CD4-positive, alpha-beta T cell treated with Interleukin-4 for 4 hours (primary cell): ENCODE measurements at places on chromosomes 11 and 22.

DNA sequence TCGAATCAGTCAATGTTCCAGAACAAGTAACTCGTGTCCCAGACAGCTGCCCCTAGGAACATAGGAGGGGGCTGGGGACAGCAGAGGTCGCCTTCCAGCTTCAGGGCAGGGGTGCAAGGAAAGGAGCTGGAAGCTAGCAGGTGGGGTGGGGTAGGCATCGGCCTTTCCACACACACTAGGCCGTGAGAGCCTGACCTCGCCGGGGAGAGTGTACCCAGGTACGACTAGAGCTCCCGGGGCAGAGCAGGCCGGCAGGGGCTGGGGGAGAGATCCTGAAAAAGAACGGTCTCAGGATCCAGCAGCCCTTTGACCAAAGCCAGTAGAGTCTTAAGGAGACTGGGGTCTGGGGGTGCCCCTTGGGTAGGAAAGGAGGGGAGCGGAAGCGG, 1127.5 kb downstream of the BRD1 start:
- DNase-seq: no peak

DNA sequence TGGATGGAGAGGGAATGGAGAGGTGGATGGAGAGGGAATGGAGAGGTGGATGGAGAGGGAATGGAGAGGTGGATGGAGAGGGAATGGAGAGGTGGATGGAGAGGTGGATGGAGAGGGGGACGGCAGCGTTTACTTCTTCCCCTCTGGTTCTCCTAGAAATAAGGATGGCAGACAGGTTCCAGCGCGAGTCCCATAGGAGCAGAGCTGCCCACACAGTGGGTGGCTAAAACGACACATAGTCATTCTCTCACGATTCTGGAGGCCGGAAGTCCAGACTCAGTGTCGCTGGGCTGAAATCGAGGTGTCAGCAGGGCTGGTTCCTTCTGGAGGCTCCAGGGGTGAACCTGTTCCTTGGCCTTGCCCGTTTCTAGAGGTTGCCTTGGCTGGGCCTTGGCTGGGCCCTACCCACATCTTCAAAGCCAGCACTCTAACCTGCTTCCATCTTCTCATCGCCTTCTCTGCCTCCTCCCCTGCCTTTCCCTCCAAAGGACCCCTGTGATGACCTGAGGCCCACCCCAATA, 12.7 kb upstream of the CTSD start:
- DNase-seq: no peak

DNA sequence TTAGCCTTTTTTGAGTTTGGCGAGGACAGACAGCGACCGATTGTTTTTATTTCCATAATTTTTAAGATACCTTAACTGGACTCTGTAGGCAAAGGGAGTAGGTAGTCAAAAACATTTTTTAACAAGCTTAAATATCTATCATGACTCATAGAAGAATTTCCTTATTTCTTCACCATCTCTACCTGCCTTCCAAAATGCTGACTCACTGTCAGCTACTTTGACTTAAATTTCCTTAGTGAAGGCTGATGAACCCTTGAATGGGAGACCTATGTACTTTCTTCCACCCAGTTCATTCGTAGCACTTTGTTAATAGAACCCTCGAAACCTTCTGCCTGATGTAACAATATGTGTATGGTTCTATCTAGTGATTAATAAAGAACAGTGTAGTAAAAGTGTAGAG, 1.1 kb upstream of the MTMR2 start:
- DNase-seq: no peak

DNA sequence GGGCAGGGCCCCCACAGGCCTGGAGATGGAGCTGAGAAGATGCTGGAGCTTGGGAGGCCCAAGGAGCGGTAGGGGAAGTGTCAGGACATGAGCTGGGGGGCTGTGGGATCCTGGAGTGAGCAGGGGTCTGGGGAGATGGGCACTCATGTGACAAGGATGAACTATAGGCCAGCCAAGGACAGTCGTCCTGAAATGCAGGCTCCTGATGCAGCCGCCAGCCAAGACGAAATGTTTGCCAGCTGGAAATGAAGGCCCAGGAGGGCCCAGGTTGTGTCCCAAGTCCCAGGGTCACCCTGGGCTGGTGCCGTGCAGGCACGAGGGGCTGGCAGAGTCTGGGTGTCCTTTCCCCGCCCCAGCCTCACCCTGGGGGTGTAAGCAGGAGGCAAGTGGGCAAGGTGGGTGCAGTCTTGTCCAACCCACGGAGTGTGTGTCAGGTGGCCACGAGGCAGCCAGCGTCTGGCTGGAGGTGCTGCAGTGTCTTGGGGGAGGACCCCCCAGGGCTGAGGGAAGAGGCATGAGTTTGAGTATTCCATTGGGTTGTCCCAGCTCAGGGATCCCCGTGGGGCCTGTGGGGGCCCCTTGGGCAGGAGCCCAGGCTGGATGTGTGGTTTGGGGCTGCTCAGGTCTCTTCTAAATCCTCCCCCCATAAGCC, 21.4 kb downstream of the MRGPRG start:
- DNase-seq: no peak

- no peak for DNase-seq
Measured at GRCh38 chr11:35223371-35223796, 84.4 kb downstream of the CD44 start.

- DNase-seq: no peak
Measured at GRCh38 chr22:19566279-19567156, 42.3 kb upstream of the CLDN5 start.
